K562 (cell line): ENCODE measurements at places on chromosomes 16 and 17. TPM values are rescaled to one million over a fixed set of nuclear protein-coding genes. Genes with fewer than 3 reads are reported as not detected.

SLFN14 gene
- 3.2 and 4.3 TPM in 2 replicates for total RNA-seq

PYDC1 gene
- not detected in 2 replicates for total RNA-seq

SLC13A2 gene
- 0.13 TPM in 1 of 2 replicates, not detected in the other for total RNA-seq

KCNG4 gene
- total RNA-seq: not detected in 2 replicates

MYCBPAP gene
- total RNA-seq: not detected in 2 replicates

ZPBP2 gene
- not detected in 2 replicates for total RNA-seq

GAST gene
- total RNA-seq: not detected in 2 replicates

- no peak for DNase-seq
Measured at GRCh38 chr16:1333854-1334700, 632 bp downstream of the BAIAP3 start.

DNA sequence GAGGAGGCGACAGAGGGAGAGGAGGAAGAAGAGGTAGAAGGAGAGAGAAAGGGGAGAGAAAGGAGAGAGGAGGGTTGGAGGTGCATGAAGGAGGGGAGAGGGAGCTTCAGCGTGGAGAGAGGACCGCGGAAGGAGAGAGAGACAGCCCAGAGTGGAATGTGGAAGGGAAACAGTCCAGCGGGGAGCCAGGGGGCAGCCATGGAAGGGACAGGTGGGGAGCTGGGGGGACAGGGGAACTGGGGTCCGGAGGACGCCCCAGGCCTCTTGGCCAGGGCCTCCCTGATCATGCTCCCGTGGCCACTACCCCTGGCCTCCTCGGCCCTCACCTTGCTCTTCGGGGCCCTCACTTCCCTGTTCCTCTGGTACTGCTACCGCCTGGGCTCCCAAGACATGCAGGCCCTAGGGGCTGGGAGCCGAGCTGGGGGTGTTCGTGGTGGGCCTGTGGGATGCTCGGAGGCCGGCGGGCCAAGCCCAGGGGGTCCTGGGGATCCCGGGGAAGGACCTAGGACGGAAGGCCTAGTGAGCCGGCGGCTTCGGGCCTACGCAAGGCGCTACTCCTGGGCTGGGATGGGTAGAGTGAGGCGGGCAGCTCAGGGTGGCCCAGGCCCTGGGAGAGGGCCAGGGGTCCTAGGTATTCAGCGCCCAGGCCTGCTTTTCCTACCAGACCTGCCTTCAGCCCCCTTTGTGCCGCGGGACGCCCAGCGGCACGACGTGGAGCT, 759 bp downstream of the ASPHD1 start:
- no peak for DNase-seq

- no peak for DNase-seq
Measured at GRCh38 chr17:48641541-48642058, 15.4 kb upstream of the HOXB9 start.

DNA sequence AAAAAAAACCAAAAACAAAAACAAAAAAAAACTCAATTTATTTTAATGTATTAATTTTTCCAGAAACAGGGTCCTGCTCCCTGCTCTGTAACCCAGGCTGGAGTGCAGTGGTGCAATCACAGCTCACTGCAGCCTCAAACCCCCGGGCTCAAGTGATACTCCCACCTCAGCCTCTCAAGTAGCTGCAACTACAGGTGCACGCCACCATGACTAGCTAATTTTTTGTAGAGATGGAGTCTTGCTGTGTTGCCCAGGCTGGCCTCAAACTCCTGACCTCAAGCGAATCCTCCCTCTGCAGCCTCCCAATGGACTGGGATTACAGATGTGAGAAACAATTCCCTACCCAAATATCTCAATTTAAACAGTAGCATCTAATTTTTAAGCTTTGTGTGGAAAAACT, 25.2 kb upstream of the EMP2 start:
- no peak for DNase-seq

DNA sequence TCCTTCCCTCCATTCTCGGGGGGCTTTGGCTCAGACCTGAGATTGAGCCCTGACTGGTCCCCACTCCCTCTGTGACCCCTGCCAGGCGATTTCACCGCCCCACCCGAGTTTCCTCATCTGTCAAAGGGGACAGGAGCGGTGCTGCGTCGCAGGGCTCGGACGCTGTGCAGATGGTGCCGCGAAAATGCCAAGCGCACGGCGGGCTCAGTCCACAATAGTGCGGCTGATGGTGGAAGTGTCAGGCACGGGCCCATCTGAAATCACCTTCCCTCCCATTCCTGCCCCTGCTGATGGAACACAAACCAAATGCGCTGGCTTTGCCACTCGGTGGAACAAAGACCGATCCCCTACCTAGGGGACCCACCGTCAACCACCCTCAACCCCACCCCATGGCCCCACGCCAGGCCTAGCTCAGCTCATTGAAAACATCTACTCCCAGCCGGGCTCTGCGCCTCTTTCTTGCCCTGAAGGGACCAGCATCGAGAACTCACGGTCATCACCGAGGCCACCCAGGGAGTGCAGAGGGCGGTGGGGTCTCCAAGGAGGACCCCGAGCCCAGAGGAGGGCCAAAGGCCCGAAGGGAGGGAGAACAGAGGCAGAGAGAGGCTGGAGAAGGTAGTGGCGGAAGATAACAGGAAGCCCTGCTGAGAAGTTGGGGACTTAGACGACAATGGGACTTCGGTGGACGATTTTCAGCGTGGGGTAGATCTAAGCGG, 1.4 kb downstream of the CARHSP1 start:
- peak; percentile 55 for DNase-seq

GRCh38 chr16:78842950-78843349, 743.5 kb downstream of the WWOX start:
- DNase-seq: no peak

GRCh38 chr16:79064256-79064972, 536.1 kb downstream of the MAF start:
- no peak for DNase-seq

- DNase-seq: no peak
Measured at GRCh38 chr16:67923414-67924116, 8.1 kb downstream of the CTRL start.

GRCh38 chr16:1871974-1872635, at the start of gene MEIOB:
MEIOB (minus strand) TSS chr16:1872164; CDS start chr16:1868175, 3,989 bp downstream.
- DNase-seq: peak; percentile 88

DNA sequence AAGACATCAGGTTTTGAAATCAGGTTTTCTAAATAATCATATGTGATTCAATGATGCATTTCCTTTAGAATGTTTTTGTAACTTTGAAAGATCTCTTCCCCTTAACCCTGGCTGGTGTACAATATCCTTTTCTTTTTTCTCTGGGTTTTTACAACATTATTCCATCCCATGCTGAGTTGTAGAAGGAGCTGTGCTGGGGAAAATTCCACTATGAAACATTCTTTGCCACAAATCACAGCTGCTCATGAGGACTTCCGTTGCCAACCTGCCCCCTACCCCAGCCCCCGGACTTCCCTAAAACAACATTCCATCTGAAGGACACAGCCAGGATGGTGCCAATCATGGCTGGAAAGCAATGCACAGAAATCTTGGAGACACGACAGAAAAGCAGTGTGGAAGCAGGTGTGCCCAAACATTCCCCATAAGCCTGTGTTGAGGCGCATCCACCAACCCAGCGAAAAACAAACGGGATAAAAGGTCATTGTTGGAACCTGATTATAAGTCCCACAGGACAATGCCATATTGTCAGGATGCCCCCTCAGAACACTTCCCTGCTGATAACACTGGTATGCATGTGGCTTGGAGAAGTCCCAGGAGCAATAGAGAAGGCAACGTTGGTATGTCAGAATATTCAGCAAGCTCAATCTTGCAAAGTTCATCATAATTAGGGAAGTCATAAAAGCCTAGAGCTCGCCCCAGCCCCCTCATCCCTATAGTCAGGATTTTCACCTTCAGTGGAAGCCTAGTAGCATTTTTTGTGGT, 475.0 kb downstream of the HS3ST3B1 start:
- DNase-seq: no peak

DNA sequence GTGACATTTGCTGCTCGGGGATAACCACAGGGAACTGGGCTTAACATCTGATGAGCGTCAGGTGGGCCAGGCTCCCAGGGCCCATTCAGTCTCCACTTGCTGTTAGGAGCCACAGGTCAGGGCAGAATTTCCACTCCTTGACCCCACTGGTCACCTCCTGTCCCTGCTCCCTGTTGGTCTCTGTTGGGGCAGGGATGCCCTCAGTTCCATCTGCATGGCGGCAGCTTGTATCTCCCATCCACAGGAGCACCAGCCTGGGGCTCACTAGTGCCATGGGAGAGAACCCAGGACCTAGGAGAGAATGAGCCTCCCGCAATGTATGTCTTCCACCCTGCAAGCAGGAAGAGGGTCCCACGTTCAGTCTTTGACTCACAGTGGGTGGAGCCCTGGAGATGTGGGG, 212.1 kb downstream of the CCDC182 start:
- DNase-seq: no peak

DNA sequence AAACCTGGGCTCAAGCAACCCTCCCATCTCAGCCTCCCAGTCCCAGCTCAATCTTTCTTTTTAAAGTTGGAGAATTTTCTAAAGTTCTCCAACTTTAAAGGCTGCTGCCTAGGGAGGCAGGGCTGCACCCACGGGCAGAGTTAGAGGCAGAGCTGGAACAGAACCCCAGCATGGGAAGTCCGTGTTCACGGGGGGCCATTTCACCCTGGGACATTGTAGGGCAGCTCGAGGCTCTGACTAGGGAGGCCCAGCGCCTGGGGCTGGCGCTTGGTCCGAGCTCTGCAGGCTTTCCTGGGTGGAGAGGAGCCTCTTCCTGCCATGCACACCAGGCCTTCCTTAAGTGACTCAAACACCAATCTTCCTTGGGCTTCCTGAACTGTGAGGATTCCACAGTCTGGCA, 70.2 kb downstream of the CYLD start:
- DNase-seq: no peak

GRCh38 chr16:25078386-25078978, 33.1 kb upstream of the LCMT1 start:
- no peak for DNase-seq

DNA sequence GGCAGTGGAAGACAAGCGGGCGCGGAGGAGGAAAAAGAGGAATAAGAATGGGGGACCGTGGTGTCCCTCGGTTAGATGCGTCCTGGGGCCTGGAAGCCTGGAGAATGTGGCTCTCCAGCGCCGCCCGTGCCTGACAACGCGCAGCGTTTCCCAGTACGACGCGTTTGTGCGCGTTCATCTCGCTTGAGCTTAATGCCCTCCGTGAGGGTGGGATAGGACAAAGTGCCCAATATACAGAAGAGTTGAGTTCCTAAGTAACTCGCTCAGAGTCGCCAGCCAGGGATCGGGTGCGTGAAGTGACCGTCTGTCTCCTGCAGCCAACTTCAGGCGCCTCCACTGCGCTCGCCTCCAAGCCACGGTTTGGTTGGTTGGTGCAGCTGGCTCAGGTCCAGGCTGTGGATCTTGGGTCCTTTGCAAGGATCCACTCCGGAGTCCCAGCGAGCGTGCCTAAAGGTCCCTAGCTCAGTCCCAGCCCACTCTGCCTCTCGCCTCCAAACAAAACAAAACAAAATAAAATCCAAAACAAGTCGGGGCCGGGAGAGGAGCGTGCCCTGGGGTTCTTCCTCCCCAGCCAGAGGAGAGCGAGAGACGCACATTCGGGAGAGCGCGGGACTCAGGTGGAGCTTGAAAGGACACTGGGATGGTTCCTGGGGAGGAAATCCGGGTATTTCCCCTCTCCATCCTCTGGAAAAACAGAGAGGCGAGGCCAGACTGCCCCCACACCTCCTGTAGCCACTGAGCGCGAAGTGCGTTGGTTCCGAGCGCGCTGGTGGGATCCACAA, 974 bp downstream of the GALR2 start:
- no peak for DNase-seq

GRCh38 chr16:79797486-79797885, 196.9 kb upstream of the MAF start:
- no peak for DNase-seq

- DNase-seq: no peak
Measured at GRCh38 chr17:50589095-50589705, 28.7 kb downstream of the CACNA1G start.

- no peak for DNase-seq
Measured at GRCh38 chr17:4194796-4195195, 51.8 kb downstream of the CYB5D2 start.

DNA sequence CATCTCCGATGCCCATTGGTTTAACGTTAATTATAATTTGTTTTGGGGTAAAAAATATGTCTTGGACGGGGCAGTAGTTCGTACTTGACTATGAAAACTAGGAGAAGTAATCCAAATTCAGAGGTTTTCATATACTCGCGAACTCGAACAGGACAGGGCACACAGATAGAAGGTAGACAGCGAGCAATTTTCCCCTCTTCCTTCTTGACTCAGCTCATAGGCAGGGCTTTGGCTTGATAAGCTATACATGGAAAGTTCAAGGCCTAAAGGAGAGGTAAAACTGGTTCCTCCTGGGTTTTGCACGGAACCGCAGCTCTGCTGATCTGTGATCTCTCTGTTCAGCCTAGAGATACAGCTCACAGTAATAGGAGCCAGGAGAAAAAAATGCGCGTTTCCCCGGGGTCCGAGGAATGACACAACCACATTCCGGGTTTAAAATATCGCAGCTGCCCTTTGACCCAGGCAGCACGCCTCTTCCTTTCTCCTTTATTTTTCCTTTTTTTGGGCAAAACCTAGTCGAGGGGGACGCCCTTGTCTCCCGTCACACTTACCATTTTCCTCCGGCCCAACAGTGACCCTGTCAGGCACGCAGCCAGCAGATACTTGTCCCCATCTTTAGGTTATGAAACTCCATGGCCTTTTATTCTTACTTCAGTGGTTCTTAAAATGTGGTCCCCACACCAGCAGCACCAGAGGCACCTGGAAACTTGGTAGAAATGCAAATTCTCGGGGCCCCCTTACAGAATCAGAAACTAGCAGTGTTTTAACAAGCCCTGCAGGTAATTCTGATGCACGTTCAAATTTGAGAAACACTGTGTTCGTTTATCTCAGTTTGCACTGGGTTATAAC, 1.7 kb upstream of the LASP1 start:
- peak; percentile 45 for DNase-seq
